Ammon's horn (tissue), 1 donor: ENCODE measurements at places on chromosomes 1 and 21.

GRCh38 chr1:115976062-115976920 lies at the start of gene SLC22A15:
TSS of gene SLC22A15 (plus strand) at chr1:115976513. CDS start at chr1:115976628, 115 bp downstream.
- peak; percentile 72 for DNase-seq

- DNase-seq: no peak
Observed at GRCh38 chr1:23741609-23742008, 1.7 kb upstream of the ELOA start.

GRCh38 chr1:1083416-1084371 lies 9.6 kb upstream of the RNF223 start:
- no peak for DNase-seq

DNA sequence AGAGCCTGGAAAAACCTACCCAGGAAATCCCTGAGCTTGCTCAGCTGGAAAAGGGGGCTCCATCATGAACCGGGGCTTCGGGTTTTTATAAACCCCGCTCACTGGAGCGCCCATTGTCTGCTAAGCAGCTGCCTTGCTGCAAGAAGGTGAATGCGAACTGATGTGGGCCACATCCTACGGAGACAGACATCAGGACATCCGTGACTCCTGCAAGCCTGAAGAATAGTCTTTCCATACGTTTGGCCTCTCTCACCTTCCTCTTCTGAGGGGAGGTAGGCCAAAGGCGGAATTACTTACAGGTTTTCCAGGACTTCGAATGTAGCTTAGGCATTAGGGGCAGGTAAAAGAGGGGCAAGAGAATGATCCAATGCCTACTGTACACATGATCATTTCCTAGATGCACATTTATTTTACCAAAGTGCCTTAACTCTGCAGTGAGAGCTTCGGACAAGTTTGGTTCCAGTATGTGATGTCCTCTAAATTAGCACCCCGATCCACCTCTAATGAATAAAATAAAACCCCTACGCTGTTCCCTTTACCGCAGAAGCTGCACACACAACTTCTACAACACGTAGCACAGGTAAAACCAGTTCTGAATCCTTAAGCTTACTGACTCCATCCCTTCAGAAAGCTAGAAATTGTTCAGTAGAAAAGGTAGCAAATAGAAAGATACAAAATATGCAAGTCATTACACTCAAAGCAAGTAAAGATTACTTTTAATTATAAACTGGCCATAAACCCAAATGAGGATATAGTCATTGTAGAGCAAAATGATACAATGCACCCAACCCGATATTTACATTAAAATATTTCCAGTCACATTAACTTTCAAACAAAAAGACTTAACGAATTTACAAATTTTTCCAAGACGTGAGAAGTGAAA lies 866 bp upstream of the SORT1 start:
- DNase-seq: no peak

DNA sequence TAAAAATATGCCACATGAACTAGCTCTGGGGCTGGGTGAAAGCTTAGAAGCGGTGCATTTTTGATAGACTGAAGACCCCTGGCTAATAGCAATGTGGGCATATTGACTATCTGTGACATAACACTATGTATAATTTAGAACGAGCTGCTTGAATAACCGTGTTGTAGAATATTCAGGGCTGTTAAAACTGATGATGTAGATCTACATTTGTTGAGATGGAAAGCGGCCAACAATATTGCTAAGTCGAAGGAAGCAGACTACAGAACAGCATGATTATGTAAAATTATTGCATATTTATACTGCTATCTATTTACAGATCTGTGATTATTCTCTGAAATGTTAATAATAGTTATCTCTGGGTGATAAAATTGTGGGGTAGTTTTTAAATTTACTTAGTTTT lies 41.1 kb upstream of the BCL10 start:
- DNase-seq: no peak

GRCh38 chr1:26533951-26534509 lies 4.5 kb downstream of the RPS6KA1 start:
- DNase-seq: no peak

DNA sequence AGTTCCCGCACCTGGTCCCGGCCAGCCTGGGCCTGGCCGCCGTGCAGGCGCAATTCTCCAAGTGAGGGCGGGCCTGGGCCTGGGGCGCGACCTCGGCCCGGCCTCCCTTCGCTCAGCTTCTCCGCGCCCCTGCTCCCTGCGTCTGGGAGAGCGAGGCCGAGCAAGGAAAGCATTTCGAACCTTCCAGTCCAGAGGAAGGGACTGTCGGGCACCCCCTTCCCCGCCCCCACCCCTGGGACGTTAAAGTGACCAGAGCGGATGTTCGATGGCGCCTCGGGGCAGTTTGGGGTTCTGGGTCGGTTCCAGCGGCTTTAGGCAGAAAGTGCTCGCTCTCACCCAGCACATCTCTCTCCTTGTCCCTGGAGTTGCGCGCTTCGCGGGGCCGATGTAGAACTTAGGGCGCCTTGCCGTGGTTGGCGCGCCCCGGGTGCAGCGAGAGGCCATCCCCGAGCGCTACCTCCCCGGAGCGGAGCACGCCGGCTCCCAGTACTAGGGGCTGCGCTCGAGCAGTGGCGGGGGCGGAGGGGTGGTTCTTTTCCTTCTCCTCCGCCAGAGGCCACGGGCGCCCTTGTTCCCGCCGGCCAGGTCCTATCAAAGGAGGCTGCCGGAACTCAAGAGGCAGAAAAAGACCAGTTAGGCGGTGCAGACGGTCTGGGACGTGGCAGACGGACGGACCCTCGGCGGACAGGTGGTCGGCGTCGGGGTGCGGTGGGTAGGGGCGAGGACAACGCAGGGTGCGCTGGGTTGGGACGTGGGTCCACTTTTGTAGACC lies 1.2 kb downstream of the OLIG1 start:
- peak; percentile 37 for DNase-seq

GRCh38 chr1:221416142-221416541 lies 325.7 kb downstream of the DUSP10 start:
- no peak for DNase-seq

- DNase-seq: no peak
Observed at GRCh38 chr1:211479624-211480023, 12.3 kb downstream of the RD3 start.
